ENCODE measurements at places on chromosomes 4 and X.

GRCh38 chr4:1081689-1082040 is 31.7 kb downstream of the RNF212 start:
- no peak for DNase-seq

- DNase-seq, result no peak
These were observed 12.3 kb downstream of the PYURF start for GRCh38 chr4:88511236-88511635.

GRCh38 chr4:84403656-84404055 is 95.4 kb downstream of the NKX6-1 start:
- DNase-seq, result no peak

- no peak for DNase-seq
These were observed 84.1 kb downstream of the IRF2 start for GRCh38 chr4:184389978-184390900.

GRCh38 chr4:70808151-70808550 is 31.5 kb downstream of the GRSF1 start:
- no peak for DNase-seq

DNA sequence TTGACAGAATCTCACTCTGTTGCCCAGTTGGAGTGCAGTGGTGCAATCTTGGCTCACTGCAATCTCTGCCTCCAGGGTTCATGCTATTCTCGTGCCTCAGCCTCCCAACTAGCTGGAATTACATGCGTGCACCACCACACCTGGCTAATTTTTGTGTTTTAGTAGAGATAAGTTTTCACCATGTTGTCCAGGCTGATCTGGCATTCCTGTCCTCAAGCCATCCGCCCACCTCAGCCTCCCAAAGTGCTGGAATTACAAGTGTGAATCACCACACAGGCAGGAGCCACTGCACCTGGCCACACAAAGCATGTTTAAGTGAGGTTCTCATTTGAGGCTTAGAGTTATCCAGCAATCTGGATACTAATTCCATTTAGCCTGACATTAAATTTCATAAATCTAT is 180.9 kb upstream of the GRID2 start:
- DNase-seq, result no peak

GRCh38 chr4:68193194-68193593 is 52.3 kb downstream of the TMPRSS11B start:
- no peak for DNase-seq

DNA sequence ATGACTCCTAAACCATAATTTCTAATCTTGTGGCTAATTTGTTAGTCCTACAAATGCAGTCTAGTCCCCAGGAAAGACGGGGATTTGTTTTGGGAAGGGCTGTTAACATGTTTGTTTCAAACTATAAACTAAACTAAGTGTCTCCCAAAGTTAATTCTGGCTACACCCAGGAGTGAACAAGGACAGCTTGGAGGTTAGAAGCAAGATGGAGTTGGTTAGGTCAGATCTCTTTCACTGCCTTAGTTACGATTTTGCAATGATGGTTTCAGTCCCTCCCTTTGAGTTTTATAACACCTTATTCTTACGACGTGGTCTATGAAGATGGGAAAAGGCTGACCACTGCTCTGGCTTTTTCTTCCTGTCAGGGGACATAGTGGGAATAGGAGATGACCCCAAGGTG is 27.0 kb upstream of the IL2 start:
- no peak for DNase-seq

GRCh38 chrX:107384397-107385105 is 64.9 kb upstream of the FRMPD3 start:
- DNase-seq, result no peak

- DNase-seq, result no peak
These were observed 127.9 kb upstream of the PCDH18 start for GRCh38 chr4:137660211-137660610.

GRCh38 chr4:52991472-52991871 is 129.4 kb downstream of the RASL11B start:
- DNase-seq, result no peak

DNA sequence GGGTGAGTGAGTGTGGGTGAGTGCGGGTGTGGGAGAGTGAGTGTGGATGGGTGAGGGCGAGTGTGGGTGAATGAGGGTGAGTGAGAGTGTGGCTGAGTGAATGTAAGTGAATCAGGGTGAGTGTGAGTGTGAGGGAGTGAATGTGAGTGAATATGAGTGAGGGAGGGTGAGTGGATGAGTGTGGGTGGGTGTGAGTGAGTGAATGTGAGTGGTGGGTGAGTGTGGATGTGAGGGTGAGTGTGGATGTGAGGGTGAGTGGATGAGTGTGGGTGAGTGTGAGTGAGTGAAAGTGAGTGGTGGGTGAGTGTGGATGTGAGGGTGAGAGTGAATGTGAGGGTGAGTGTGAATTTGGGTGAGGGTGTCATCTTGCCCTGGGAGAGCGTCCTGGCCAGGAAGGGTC is 67.5 kb downstream of the TRIML1 start:
- DNase-seq, result no peak

- DNase-seq, result no peak
These were observed 18.0 kb downstream of the C4orf33 start for GRCh38 chr4:129113919-129114318.

GRCh38 chr4:27248829-27249228 is 388.2 kb downstream of the STIM2 start:
- DNase-seq, result no peak

DNA sequence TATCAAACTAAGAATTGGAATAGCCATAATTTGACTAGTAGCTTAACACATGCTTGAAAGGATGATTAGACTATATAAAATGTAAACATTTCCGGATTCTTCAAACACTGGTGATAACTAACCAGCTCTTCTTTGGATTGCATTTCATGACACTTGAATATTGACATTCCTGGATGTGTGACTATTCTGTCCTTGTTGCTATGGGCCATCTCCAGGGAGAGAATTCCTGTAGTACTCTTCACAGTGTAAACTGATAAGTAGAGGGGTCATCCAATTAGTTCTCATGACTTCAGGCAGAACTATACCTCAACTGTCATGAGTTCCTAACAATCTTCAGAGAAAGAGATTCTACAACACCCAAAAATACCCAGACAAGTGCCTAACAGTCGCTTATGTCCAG is 1026.7 kb upstream of the TENM3 start:
- DNase-seq, result no peak

GRCh38 chrX:120763269-120763668 is 112.4 kb downstream of the CT47B1 start:
- DNase-seq, result no peak

DNA sequence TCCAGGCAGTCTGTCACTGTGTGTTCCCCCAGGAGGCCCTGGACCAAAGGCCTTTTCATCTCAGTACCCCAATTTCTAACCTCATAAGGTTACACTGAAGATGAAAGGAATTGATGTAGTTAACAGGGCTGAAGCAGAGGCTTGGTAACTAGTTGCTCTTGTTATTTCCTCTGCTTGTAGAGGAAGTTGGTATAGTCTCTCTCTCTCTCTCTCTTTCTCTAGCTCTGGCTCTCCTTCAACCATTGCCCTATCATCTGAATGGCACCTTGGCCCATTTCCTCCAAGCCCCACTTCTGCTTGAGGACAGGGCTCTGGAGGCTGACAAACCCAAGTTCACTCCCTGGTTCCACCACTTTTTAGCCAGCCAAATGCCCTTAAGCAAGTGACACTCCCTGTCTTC is 96.1 kb downstream of the MAMLD1 start:
- DNase-seq, result no peak

GRCh38 chr4:15003891-15004738 is 1.8 kb downstream of the CPEB2 start:
- peak; percentile 10 for DNase-seq

DNA sequence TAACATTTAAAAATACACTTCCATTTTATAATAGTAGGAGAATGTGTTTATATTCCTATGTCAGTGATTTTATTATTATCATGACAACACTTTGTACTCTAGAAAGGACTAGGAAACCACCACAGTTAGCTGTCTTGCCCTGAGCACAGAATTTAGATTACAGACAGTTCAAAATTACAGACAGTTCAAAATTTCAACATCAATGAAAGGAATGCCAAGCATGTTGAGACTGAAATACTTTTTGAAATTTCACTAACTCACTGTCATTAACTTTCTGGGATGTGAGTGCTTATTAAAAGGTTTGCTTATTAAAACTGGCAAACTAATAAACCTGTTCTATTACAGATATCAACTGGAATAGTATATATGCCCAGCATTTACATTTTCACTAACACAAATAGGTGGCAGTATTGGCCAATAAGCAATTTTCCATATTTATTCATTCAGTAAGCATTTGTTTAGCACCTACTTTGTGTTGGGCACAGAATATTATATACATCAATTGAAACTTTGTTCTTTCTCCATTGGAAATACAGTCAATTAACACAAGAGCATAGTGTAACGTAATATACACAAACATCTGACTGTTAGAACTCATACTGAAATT is 179.4 kb downstream of the FBXW7 start:
- no peak for DNase-seq

DNA sequence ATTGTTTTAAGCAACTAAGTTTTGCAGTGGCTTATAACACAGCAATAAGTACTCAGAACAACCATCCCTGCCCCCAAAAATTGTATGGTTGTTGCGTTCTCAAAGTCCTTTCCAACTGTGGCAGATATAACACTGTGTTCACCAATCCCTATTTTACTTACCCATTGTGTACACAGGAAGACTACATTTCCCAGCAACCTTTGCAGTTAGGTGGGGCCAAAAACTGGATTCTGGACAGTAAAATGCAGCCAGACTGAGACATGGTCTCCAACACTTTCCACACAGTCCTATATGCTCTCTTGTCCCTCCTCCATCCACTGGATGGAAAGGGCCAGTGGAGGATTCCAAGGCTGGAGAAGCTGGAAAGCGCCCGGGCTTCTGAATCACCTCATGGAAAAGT is 523.6 kb downstream of the BCOR start:
- DNase-seq, result no peak

DNA sequence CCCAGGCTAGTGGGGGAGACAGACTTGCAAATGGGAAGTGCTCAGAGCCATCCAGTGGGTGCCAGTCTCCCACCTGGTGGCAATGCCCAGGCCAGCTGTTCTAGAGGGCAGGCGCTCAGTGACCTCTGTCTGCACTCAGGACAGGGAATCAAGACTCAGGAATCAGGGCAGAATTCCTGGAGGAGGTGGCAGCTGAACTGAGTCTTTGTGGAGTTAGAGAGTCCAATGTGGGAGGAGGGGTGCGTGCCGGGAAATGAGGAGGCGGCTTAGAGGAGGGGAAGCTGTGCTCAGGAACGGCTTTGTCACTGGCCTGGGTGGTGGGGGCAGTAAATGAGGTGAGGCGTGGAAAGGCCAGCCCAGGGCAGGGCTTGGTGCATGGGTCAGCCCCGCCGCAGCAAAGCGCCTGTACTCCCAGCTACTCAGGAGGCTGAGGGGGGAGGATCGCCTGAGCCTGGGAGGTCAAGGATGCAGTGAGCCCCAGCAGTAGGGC is 31.3 kb upstream of the SORCS2 start:
- no peak for DNase-seq

DNA sequence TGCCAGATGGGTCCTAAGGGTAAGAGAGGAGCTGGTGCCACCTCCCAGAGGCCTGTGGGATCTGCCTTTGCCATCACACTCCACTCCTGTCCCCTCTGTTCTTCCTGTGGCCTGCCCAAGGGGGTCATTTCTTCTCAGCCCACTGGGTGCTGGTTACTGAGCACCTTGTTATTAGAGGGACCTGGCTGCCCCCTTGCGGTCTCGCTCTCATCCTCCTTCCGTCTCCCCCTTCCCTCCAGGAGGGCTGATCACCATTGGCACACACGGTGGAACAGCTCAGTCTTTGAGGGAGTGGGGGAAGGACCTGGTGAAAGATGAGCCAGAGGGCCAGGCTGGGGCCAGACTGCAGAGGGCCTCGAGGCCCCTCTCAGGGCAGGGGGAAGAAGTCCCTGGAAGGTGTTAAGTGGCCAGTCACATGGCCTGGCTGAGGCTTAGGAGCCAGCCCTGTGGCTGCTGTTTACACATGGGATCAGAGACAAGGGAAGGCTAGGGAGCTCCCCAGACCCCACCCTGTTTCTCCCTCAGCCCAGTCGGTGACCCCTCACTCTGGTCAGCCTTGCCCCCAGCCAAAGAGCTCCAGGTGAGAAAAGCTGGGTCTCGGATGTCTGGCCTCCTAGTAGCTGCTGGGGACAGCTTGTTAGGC is 68.1 kb downstream of the MTMR1 start:
- no peak for DNase-seq

GRCh38 chrX:39175418-39176057 is 374.3 kb downstream of the MID1IP1 start:
- DNase-seq, result no peak

DNA sequence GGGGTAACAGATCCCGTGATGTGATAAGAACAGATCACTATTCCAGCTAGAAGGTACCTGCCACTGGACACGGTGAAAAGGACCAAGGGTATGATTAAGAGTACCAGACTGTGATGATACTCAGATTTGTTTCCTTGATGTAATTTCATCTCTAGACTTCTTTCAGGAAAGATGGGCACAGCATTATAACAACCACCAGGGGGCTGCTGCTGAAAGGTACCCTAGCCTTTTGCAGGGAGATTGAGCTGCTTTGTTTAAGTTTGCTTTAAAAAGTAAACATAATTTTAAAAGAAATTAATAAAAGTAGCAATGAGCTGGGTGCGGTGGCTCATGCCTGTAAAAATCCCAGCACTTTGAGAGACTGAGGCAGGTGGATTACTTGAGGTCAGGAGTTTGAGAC is 145.4 kb downstream of the EMCN start:
- no peak for DNase-seq

DNA sequence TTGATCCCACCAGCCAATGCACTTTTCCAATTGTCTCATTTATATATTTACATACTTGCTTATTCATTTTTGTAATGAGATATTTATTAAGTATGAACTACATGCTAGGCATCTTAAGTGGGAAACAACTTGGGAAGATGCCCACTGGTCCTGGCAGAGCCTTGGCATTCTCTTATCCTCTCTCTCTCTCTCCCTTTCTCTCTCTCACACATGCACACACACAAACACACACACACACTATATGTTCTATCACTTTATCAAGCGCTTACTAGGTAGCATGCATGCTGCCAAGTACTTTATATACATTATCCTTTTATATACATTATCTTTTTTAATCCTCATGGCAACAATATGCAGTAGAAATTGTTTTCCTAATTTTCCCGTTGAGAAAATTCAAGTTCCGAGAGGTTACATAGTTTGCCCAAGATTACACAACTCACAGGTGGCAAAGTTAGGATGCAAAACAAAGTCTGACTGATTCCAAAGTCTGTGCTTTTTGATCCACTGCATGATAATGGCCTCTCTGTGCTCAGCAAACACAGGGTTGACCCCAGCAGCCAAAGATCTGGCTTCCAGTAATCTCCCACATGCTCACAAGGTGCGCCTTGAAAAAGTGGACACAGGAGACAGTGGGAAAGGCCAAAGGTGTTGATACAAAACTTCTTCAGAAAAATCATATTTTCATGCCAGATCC is 173.1 kb upstream of the KLF3 start:
- no peak for DNase-seq

GRCh38 chr4:8594097-8595038 is 1.8 kb downstream of the CPZ start:
- DNase-seq, result no peak

GRCh38 chrX:46637938-46638337 is 64.4 kb downstream of the CHST7 start:
- no peak for DNase-seq

DNA sequence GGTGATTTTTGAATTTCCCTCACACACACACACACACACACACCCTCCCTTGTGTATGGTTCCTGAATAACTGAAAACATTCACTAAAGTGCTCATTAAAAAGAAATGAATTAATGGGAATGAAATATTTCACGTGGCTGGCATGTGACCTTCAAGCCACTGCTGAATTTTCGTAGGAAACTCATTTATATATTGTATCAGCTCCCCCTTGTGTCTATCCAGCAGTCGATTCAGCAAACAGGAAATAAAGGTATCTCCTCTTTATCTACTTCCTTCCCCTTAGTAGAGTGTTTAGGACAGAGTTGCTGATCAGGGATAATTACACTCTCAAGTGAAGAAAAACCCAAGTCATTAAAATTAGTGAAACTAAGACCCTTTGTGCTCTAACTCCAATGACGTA is 912.6 kb upstream of the LCORL start:
- no peak for DNase-seq

Data from stimulated activated CD8-positive, alpha-beta memory T cell treated with anti-CD3 and anti-CD28 coated beads, Interleukin-7, amount 100 ng/mL, for 1 hour (primary cell).